Activated CD4-positive, alpha-beta T cell treated with anti-CD3 and anti-CD28 coated beads for 4 hours (primary cell): ENCODE measurements at places on chromosomes 16 and 17.

DNA sequence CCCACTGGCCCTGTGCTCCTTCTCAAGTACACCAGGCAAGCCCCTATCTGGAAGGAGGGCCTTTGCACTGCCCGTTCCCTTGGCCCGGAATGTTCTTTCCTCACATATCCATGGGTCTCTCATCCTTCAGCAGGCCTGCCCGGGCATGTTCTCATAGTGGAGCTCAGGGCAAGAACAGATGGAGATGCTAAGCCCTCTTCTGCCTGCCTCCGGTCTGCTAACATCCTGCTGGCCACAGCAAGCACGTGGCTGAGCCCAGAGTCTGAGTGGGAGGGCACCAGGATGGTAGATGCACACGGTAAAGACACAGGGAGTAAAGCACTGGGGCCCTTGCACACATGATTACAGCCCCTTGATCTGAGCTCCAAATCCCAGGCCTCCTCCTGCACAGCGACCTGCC, 19.8 kb upstream of the ANKRD40CL start:
- DNase-seq: no peak

- no peak for DNase-seq
Observed at GRCh38 chr17:70366386-70366785, 197.1 kb downstream of the KCNJ2 start.

DNA sequence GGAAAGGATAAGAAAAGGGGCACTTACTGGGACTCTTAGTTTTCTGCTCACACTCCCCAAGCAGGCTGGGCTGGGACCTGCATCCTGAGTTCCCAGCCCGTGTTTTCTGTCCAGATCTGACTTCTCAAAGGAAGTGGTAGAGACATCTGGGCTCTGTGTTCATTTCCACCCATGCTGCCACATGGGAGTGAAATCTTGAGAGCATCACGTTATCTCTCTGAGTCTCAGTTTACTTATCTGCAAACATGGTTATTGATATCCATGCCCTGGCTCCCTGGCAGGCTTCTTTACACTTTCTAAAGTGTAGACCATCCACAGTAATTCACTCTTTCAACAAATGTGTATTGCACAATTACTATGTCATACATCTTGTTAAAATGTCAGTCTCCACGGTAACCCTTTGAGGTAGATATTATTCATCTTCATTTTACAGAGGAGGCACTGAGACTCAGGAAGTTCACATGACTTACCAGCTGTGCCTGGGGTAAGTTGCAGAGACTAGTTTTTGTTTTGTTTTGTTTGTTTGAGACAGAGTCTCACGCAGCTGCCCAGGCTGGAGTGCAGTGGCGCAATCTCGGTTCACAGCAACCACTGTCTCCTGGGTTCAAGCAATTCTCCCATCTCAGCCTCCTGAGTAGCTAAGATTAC, 3.4 kb downstream of the ZNF688 start:
- DNase-seq: peak; percentile 49

GRCh38 chr17:14042411-14042810, 26.9 kb upstream of the COX10 start:
- no peak for DNase-seq

DNA sequence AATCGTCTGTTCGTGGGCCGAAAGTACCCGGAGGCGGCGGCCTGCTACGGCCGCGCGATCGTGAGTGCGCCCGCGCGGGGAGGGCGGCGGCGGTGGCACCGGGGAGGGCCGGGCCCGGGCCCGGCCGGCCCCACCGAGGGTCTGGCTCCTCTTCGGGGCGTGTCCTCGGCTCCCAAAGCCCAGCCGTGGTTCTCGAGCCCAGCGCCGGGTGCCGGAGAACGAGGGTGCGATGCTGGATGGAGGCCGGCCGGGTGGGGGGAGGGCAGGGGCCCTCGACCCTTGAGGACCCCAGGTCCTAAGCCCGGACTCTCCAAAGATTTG, 375 bp downstream of the STUB1 start:
- DNase-seq: no peak

GRCh38 chr17:1343554-1343953, 56.5 kb downstream of the YWHAE start:
- no peak for DNase-seq

DNA sequence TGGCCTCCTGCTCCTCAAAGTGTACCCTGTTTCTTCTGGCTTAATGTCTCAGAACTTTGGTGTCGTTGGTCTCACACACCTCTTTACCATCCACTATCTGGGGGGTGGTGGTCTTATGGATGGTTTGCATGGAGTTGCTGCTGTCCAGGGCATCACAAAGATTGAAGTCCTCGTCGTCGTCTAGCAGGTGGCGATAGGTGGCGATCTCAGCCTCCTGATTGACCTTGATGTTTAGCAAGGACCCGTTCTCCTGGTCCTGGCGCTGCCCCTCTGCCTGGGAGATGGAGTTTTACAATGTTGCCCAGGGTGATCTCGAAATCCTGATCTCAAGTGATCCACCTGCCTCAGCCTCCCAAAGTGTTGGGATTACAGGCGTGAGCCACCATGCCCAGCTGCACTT, 31.1 kb upstream of the HELZ start:
- no peak for DNase-seq

- DNase-seq: no peak
Observed at GRCh38 chr16:11950388-11950787, 8.5 kb upstream of the NPIPB2 start.

DNA sequence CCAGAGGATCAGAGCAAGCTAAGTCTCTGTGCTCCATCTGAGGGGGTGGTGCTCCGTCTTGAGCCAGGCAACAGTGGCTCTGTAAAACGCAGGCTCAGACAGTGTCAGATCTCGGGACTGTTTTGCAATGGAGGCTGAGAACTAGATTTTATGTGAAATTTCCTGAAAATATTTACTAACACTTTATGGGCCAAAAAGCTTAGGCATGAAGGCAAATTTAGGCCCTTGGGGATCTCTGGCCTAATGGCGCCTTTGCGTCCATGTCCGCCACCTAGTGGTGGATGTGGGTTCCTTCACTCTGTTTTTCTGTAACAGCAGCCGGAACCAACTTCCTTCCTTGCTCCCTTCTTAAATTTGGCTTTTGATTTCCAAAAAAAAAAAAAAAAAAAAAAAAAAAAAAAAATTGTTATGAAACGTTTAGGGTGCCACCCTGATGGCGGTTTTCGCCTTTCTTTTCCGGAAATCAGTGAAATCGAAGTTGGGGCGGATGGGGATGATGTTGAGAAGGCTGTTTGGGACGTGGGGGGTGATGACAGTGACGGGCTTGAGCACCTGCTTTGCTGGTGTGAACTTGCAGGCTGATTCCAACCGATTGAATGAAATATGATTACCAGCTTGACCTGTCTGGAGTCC, 14.0 kb upstream of the ELAC2 start:
- peak; percentile 40 for DNase-seq

DNA sequence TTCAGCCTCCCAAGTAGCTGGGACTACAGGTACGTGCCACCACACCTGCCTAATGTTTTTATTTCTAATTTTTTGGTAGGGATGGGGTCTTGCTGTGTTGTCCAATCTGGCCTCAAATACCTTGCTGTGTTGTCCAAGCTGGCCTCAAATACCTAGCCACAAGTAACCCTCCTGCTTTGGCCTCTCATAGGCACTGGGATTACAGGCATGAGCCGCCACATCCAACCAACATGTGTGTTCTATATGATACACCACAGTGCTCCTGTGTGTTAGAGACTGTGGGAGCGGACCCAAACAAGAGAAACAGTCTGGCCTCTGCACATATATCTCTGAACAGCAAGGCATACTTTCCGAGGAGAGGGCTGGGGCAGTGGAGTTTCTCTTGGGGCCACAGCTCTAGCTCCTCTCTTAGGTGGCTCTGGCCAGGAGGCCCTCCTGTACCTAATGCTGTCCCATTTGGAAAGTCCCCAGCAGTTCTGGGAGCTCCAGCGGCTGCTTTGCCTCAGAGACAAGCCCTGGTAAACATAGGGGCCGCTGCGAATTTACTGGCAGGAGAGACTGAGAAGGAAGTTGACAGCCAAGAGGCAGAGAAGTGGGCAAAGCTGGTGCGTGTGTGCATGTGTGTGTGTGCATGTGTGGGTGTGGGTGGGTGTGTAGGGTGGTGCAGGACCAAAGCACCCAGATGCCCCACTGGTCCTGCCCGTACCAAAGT, 95.0 kb downstream of the RAB11FIP4 start:
- DNase-seq: no peak

- no peak for DNase-seq
Observed at GRCh38 chr16:88880226-88881006, 14.0 kb upstream of the PABPN1L start.
